ENCODE measurements at places on chromosomes 11 and 22.

DNA sequence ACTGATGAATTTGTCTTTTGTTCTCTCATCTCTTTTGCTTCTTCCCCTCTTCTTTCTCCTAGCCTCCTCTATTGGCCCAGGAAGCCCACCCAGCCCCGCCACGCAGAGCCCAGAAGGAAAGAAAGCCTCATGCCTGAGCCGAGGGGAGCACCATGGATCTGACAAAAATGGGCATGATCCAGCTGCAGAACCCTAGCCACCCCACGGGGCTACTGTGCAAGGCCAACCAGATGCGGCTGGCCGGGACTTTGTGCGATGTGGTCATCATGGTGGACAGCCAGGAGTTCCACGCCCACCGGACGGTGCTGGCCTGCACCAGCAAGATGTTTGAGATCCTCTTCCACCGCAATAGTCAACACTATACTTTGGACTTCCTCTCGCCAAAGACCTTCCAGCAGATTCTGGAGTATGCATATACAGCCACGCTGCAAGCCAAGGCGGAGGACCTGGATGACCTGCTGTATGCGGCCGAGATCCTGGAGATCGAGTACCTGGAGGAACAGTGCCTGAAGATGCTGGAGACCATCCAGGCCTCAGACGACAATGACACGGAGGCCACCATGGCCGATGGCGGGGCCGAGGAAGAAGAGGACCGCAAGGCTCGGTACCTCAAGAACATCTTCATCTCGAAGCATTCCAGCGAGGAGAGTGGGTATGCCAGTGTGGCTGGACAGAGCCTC, 3.8 kb downstream of the ZBTB16 start:
- no peak for DNase-seq

GRCh38 chr22:46758867-46759290, 3.6 kb upstream of the TBC1D22A start:
- DNase-seq: peak; percentile 49

DNA sequence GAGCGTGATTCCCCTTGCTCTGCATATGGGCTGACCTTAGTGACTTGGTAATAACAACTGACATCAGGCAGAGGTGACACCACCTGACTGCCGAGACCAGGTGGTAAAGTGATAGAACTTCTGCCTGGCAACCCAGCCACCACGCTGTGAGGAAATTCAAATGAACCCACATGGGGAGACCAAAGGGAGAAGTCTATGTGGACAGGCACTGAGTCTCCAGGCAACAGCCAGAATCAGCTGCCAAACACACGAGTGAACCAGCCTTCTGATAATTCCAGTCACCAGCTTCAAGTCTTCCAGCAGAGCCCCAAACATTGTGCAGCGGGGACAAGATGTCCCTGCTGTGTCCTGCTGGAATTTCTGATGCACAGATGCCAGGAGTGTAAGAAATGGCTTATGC, 29.7 kb downstream of the SPATA19 start:
- DNase-seq: no peak

DNA sequence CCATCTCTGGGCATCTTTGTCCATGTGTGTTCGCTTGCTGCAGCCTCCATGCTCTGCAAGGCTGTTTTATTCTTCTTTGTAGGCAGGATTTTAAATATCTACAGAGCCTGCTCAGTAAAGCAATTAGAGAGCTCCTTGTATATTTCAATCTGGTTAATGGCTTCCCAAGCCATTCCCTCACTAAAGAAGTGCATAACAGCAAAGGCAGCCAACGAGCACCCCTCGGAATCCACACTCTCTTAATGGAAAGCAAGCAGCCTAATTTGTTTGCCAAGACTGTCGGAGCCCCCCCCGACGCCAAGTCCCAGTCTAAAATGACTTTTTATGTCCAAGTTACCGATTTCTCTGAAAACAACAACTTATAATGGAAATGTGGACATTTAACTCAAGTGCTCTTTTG, 123.6 kb downstream of the ARL14EP start:
- DNase-seq: no peak

DNA sequence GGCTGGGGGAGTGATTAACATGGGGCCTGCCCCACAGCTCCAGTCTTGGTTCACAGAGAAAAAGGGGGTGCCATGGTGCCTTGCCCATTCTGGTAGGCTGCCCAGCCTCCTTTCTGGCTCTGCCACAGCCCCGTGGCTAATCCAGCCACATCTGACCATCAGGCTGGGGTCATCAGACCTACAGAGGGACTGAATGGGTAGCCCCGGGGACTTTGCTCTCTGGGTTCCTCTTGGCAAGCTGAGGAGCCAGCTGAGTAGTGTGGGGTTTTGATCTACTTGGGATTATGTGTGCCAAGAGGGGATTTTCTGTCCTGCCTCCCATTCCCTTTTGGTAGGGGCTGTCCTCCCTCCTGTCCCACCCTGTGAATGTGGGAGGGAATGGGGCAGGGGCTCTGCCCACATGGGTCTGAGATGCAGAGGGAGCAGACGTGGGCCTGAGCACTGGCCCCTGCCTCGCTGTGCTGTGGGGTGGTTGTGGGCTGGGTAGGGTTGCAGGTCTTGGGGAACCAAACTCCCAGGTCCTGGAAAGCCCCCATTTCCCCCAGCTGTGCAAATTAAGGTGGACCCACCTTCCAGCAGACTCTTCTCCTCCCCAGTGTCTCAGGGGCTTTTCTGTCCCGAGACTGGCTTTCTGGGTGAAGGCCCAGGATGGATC, 32.0 kb downstream of the CD82 start:
- DNase-seq: no peak

DNA sequence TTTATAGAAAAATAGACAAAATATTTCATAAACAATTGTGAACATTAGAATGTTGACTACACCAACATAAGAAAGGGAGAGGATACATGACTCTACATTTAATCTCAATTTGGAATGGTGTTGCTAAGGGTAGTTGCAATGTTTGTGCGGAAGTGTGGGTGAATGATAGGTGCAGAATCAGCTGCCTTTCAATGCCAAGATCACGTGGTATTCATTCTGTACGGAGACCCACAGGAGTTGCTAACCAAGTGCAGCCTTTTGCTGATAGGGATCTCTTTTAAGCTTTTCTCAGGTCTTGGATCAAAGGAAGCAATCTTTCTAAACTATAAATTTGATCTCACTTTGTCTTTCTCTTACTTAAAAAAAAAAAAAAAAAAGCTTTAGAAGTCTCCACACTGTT, 29.8 kb upstream of the CTSC start:
- peak; percentile 13 for DNase-seq

GRCh38 chr22:21942407-21943343, 10.0 kb downstream of the PPM1F start:
- DNase-seq: no peak

- DNase-seq: no peak
These were observed at the start of gene ANO1 for GRCh38 chr11:70078095-70078780. TSS of gene ANO1 (plus strand) at chr11:70078317. CDS start at chr11:70078607, 290 bp downstream.

GRCh38 chr11:44755556-44756523, 29.1 kb downstream of the TSPAN18 start:
- DNase-seq: no peak

GRCh38 chr22:28773461-28773867, 969 bp downstream of the CCDC117 start:
- DNase-seq: no peak

GRCh38 chr11:35077709-35078469, 61.1 kb upstream of the CD44 start:
- DNase-seq: peak; percentile 62

GRCh38 chr11:69240332-69241074, 53.5 kb upstream of the MYEOV start:
- no peak for DNase-seq

DNA sequence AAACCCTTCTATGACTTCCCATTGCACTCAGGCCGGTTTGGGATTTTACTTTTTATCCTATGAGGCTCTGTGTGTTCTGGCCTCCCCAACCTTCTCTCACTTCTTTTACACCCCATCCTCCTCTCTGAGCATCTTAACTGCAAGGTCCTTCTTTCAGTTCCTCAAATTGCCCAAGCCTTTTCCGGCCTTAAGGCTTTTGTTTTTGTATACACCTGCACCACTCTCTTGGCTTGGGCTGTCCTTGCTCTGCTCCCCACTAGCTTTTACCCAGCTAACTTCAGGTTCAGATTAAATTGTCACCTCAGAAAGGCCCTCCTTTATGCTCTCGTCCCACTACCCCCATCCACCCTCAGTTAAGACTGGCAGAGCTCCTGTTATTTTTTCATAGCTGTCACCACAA, 55.5 kb downstream of the FAM83F start:
- no peak for DNase-seq

GRCh38 chr11:45182902-45183301, 36.5 kb downstream of the PRDM11 start:
- no peak for DNase-seq

DNA sequence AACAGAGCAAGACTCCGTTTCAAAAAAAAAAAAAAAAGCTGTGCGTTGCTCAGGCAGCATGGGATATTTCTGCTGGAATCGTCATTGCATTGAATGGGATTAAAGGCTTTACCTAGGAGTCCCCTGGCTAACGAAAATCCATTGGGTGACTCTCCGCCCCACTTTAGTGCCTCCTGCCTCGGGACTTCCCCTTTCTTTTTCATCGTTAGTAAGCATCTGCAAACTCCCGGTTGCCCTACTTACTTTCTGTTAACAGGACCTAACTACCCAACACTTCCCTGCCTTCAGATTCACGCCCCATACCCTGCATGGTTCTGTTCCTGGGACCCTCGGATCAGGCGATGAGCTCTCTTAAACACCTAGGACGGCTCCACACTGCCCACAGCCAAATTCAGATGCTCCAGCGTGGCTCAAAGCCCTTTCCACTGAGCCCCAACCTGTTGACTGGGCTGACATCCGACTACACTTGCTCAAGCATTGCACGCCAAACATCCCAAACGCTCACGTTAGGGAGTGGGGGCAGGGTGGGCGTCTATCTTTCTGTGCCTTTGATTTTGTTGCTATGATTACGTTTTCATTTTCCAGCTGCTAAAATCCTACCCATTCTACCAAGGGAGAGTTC, 143.8 kb downstream of the ST3GAL4 start:
- no peak for DNase-seq

- no peak for DNase-seq
These were observed 12.4 kb upstream of the SYN3 start for GRCh38 chr22:33070600-33070999.

- DNase-seq: no peak
These were observed 66.0 kb upstream of the NNMT start for GRCh38 chr11:114230031-114230704.

DNA sequence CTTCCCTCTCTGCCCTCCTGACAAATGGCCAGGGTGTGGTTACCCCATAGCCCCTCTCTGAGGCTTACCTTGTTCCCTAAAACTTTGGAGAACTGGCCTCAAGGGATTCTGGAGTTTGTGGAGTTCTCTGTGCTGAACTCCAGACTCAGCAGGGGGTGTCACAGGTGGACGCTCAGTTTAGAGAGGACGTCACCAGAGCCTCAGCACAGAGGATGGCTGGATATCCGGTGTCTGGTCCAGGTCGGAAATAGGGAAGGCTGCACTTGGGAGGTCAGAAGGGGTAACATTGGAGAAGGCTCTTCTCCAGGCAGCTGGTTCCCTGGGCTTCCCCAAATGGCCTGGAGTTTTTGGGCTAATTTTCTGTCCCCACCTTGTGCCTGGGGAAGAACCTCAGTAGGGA, 64.2 kb downstream of the ADAMTS15 start:
- no peak for DNase-seq

GRCh38 chr22:21009638-21010425, 5.1 kb upstream of the P2RX6 start:
- peak; percentile 28 for DNase-seq

GRCh38 chr11:70497536-70498075, 99.3 kb downstream of the CTTN start:
- no peak for DNase-seq

DNA sequence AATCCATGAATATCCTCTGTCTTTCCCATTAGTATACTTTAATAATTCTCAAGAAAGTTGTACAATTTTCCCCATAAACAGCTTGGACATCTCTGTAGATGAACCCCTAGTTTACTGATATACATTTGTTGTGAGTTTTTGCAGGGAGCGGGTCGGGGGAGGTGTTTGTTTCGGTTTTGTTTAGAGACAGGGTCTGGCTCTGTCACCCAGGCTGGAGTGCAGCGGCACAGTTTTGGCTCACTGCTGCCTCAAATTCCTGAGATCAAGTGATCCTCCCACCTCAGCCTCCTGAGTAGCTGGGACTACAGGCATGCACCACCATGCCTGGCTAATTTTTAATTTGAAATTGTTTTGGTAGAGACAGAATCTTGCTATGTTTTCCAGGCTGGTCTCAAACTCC, 57.6 kb downstream of the IGLL5 start:
- DNase-seq: no peak

DNA sequence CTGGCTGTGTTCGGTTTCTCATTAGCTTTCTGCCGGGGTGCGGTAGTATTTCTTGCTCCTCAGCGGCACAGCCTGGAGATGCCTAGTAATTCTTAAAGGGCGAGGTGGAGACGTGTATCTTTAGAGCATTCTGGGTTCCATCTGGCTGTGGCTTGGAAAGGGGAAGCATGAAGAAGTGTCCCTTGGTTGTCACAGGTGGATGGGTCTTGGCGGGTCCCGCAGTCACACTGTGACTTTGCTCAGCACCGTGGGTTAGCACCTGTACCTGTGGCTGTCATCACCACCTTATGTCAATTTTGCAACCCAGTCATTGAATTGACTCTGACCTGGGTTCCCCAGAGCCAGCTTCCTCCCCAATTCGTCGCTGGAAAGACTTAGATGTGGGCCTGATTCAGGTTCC, 57.6 kb downstream of the MIAT start:
- no peak for DNase-seq

DNA sequence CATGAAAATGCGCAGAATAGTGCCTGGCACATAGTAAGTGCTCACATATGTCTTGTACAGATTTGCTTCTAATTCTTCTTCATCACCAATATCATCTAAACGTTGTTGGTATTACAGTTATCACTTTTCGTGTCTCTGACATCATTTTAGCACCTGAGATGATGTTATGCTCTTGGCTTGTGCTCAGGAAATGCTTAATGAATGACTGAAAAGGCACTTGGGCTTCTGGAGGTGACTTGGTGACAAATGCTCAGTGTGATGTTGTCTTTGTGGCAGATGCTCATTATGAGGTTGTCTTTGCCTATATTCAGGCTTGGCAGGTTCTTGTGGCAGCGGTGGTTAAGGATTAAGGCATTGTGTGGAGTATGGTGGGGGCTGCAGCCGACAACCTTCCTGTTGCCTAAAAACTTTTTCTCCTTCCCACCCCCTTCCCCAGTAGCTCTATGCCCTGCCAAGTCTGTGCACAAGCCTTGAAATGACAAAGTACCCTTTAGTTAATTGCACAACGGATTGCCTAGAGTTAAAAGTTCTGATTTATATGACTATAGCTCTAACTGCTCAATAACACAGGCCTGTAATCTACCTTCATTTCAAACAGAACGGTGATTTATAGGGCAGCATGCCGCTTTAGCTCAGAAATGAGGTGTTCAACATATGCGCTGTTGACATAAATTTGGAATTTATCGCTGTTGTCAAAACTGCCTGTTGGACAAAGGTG, 82.5 kb downstream of the ZBTB16 start:
- no peak for DNase-seq

- DNase-seq: peak; percentile 78
These were observed 3.8 kb downstream of the GAL3ST3 start for GRCh38 chr11:66045177-66045639.

DNA sequence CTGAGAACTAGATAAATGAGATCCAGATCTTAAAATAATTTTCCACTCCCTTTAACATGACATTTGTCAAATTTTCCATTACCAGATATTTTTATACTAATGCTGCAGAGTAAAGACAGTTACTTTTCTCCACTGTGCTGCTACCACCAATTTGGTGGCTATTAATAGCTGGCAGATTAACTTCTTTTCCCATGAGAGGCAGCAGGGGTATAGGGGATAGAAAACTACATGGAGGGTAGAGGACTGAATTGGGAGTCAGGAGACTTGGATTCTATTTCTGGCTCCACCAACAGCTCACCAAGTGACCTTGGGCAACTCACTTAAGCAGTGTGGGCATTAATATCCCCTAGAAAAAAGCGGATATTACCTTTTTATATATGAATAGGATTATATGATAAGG, 69.2 kb downstream of the KIF18A start:
- no peak for DNase-seq
